ENCODE measurements at places on chromosomes 3 and 15. TPM values are rescaled to one million over a fixed set of nuclear protein-coding genes. Genes with fewer than 3 reads are reported as not detected.

B2M gene
- polyA plus RNA-seq, result 1,933 TPM

ROPN1B gene
- 0.61 TPM for polyA plus RNA-seq

SQOR gene
- polyA plus RNA-seq, result 83.7 TPM

DNA sequence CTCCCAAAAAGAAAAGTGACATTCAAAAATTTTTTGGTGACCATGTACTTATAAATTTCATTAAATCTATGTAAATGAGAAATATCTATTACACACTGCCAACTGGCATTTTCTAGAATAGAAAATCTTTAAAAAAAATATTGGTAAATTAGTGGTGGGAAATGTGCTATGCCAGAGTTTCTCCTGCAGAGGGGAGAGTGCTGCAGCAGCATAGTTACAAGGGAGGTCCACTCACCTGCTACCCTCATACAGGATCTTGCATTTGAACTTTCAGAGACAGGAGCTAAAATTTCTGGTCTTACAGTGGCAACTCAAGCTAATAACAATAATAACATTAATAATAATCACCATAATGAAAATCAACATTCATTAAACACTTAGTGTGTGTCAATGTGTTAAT lies 459.6 kb downstream of the NSUN3 start:
- DNase-seq, result peak; percentile 9

FETUB gene
- polyA plus RNA-seq, result not detected

Measured in lung (tissue), 17 donors.